Activated naive CD8-positive, alpha-beta T cell treated with anti-CD3 and anti-CD28 coated beads, Interleukin-2, amount 10 ng/mL, durations not matched to agents 7 days and 5 days (primary cell): ENCODE measurements at places on chromosomes 1 and 21.

DNA sequence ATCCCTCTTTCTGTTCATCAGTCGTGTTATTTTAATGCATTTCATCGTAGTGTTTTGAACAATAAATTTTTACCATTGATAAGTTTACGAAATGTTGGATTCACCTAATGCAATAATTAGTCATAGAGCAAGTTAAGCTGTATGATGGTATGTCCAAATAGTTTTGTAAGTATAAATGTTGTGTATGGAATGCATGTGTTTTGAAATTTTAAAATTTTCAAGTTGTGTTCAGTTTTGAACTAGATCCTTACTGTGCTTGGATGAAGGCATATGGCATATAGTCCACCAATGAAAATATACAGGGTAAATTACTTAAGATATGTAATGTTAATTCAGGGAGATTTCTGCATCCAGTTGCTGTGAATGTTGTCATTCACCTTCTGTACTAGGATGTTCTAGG is 2.3 kb downstream of the ZMYM4 start:
- DNase-seq: no peak

DNA sequence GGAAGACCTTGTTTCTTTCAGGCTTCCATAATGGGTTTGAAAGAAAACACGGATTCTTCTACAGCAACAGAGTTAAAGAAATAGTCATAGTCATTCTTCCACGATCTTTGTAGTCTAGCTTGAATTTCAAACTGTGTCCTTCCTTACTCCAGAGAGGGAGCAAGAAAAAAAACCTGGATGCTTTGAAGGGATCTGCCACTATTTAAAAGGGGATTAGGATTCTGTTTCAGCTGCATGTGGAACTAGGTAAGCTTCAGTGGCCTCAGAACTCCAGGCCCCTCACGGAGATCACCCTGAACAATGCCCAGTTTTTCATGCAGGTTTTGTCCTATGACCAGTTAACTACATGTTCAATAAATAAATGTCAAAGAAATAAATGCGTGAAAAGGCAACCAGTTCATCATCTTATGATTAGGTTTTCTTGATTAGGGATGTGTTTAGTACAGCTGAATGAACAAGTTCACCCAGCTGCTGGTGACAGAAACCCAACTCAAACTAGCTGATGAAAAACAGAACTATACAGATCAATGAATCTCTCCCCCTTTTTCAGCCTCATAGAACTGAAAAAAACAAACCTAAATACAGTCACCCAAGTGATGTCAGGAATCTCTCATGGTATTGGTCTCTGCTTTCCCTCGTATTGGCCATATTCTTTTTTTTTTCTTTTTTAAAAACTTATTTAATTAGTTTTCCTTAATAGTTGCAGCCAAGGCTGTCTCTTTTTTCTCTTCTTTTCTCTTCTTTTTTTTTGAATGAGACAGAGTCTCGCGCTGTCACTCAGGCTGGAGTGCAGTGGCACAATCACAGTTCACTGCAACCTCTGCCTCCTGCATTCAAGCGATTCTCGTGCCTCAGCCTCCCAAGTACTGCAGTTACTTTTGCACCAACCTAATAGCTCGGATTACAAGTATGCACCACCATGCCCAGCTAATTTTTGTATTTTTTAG is 14.6 kb upstream of the MPZL1 start:
- DNase-seq: no peak

- DNase-seq: no peak
Measured at GRCh38 chr1:183845681-183846080, 40.8 kb downstream of the RGL1 start.

DNA sequence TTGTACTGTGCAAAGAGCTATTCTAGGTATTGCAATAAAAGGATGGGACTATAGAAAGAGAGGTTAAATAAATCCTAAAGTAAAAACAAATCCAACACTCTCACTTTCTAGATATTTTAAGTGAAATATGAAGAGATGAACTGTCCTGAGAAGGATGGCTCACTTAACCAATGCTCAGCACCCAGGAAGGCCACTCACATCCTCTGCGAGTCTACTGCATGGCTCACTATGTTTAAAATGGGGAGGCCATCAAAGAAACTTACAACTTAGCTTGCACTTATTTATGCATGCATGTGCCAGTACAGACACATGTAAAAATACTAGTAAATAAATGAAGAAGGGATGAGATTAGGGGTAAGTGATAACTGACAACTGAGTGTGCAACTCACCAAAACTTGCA is 37.5 kb downstream of the PLPPR5 start:
- DNase-seq: no peak

- DNase-seq: no peak
Measured at GRCh38 chr1:19074902-19075721, 118.6 kb upstream of the IFFO2 start.

- no peak for DNase-seq
Measured at GRCh38 chr21:36535618-36536241, 55.8 kb upstream of the CLDN14 start.

DNA sequence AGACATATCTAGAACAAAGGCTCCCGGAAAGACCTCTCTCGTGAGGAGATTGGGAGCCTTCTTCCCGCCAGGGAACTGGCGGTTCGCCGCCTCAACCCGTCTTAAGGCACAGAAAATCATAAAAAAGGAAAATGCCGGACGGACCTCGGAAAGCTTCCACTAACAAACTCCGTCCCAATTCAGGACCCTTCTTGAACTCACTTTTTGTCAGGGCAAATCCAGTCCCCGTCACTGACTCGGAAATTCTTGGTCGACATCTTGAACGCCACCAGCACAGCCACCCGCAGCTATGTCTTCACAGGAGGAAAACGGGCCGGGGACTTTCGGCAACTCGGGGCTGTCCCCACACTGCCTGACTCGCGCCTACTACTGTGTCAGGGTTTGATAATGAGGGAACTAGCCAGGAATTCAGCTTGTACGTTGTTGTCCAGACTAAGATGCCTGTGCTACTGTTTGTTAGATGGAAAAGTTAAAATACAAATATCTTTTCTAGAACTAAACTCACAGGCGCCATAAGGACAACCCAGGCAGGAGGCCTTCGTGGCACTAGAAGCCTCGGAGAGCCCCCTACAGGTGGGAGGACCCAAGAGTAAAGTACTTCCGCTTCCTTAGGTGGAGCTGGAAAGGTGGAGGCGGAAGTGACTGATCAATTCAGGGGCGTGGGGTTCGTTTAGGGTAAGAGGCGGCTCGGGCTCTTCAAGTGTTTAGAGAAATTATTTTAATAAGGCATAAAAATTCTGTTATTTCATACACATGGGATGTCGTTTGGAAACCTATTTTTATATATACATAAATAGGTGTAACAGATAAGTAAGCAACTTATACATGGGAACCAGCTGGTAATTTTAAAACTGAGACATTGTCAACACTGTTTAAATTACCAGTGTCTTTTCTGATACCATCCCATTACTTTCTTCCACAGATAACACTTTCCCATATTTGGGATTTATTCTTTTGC is at the start of gene ZRANB2:
Gene ZRANB2 (minus strand): TSS at position 297 of the 958 bp plus-strand sequence. CDS start 40 bp downstream, at position 257.
- peak; percentile 82 for DNase-seq

GRCh38 chr1:204962742-204963632 is 80.0 kb upstream of the CNTN2 start:
- DNase-seq: no peak

GRCh38 chr21:27476696-27477095 is 509.8 kb upstream of the ADAMTS5 start:
- DNase-seq: no peak

GRCh38 chr1:223297800-223298199 is 66.2 kb downstream of the SUSD4 start:
- DNase-seq: no peak

DNA sequence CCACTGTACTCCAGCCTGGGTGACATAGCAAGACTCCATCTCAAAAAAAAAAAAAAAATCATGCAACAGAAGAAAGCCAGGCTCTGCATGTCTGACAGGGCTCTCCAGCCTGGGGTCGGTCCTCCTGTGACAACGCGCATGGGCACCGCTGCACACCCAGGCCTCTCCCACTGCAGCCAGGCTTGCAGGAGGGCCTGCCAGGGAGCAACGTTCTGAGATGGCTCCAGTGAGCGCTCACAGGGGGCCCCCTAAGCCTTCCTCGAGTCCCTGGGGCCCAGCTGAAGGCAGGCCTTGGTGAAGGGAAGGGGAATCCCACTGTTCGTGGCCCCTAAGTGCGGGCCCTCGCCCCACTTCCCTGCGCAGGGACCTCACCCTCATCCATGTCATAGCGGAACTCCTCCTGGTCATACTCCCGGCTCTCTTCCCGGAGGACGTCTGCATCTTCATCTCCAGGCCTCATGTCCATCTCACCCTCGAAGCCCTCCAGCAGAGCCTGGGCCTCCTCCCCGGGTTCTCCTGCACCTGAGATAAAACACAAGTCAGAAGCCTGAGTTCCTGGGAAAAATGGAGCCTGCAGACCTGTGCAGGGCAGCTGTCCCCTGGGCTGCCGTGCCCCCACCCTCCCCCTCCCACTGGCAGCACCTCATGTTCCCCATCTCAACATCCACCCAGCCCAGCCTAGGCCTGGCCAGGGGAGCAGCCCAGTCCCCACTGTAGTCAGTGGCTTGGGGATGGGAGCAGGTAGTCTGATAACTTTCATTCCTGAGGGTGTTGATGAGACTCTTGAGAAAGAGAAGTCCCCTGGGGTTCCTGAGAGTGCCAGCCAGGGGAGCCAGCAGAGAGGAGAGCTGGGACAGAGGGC is 20.3 kb downstream of the RSPH1 start:
- no peak for DNase-seq

- DNase-seq: no peak
Measured at GRCh38 chr21:34574601-34575529, 40.0 kb downstream of the RCAN1 start.

- no peak for DNase-seq
Measured at GRCh38 chr1:45846931-45847330, 43.5 kb downstream of the MAST2 start.

DNA sequence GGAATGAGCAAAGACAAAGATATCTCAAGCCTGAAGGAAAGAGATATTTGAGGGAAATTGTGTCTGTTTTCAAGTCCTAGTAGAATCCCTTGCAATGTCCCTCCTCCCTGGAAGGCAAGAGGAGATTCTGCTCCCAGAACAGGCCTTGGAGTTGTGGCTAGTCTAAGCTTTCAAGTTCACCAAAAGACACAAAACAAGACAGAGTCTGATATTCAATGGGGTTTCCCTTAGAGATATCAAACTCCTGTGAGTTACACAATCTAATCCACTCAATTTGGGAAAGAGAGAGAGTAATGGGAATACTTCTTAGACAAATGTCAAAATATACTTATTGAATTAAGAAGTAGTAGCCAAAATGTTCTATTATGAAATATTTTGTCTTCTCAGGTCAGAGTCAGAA is 162.8 kb upstream of the ADAMTS5 start:
- no peak for DNase-seq

GRCh38 chr1:214326406-214326805 is 45.4 kb downstream of the SMYD2 start:
- DNase-seq: no peak

- no peak for DNase-seq
Measured at GRCh38 chr1:83555871-83556270, 443.1 kb downstream of the TTLL7 start.

- no peak for DNase-seq
Measured at GRCh38 chr21:24861471-24861870, 745.8 kb downstream of the MRPL39 start.
